ENCODE measurements at places on chromosomes 16 and 17. TPM values are rescaled to one million over a fixed set of nuclear protein-coding genes. Genes with fewer than 3 reads are reported as not detected.

Gene KRTAP4-8
- total RNA-seq: not detected

Gene RASD1
- 25.8 TPM for total RNA-seq

Gene RAB26
- 25.5 TPM for total RNA-seq

Gene GAS2L2
- not detected for total RNA-seq

Gene NTN1
- 17.3 TPM for total RNA-seq

Gene STAC2
- total RNA-seq: 0.27 TPM

Gene TBC1D3E
- total RNA-seq: not detected

Gene CCL7
- not detected for total RNA-seq

Gene NLGN2
- total RNA-seq: 0.88 TPM

Gene GP1BA
- not detected for total RNA-seq

Gene TMEM92
- total RNA-seq: 0.83 TPM

Gene GLTPD2
- 28.2 TPM for total RNA-seq

Gene MAPT
- 0.94 TPM for total RNA-seq

Gene ASPHD1
- not detected for total RNA-seq

Gene FOXJ1
- not detected for total RNA-seq

Gene SSTR5
- not detected for total RNA-seq

Gene NDRG4
- total RNA-seq: 7.1 TPM

Gene P2RX1
- 4.7 TPM for total RNA-seq

Gene CRYM
- total RNA-seq: 11.6 TPM

Gene RAB11FIP3
- total RNA-seq: 93.8 TPM

Gene KRT34
- not detected for total RNA-seq

Gene DCAF7
- total RNA-seq: 52.4 TPM

Gene LRRC36
- total RNA-seq: not detected

Gene NPIPA3
- total RNA-seq: 1.1 TPM

Gene ZFPM1
- total RNA-seq: 7.9 TPM

Gene PDE6G
- total RNA-seq: not detected

Gene GGT6
- total RNA-seq: 199 TPM

Gene ZNF174
- total RNA-seq: 12.3 TPM

Gene IGSF6
- 1.3 TPM for total RNA-seq

Gene COX6A2
- total RNA-seq: not detected

Gene KRT27
- not detected for total RNA-seq

Gene GPRC5B
- total RNA-seq: 22.9 TPM
